ENCODE measurements at places on chromosomes 12 and 14. TPM values are rescaled to one million over a fixed set of nuclear protein-coding genes. Genes with fewer than 3 reads are reported as not detected.

- DNase-seq: no peak
These were observed 15.4 kb upstream of the MIA2 start for GRCh38 chr14:39218171-39218769.

DNA sequence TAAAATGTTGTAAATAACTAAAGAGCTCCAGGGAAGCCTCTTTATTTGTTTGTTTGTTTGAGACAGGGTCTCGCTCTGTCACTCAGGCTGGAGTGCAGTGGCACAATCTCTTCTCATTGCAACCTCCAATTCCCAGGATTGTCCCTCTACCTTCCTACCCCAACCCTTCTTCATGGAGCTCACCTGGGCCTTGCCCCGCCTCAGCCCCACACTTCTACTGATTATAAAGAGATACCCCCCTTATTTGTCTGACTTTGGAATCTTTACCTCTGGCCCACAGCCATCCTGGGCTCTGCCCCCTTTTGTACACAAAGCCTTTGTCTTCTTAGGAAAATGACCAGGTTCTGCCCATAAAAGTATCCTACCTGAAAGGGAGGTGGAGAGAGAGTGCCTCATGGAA is 9.1 kb upstream of the BLTP3B start:
- DNase-seq: no peak

DNA sequence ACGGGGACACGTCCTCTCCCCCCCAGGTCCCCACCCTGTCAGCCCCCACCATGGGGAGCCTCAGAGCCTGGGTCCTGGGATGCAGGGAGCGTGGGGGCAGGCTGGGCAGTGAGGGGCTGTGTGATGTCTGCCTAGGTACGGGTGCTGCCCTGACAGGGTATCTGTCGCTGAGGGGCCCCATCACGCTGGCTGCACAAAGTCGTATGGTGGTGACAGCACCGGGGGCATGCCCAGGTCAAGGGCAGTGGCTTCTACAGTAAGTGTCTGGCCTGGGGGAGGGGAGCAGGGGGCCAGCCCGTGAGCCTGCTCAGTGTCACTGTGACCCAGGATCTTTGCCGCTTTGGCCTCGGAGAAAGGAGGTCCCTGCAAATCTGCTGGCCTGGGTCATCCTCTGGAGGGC is 23.3 kb downstream of the PAPLN start:
- no peak for DNase-seq

DNA sequence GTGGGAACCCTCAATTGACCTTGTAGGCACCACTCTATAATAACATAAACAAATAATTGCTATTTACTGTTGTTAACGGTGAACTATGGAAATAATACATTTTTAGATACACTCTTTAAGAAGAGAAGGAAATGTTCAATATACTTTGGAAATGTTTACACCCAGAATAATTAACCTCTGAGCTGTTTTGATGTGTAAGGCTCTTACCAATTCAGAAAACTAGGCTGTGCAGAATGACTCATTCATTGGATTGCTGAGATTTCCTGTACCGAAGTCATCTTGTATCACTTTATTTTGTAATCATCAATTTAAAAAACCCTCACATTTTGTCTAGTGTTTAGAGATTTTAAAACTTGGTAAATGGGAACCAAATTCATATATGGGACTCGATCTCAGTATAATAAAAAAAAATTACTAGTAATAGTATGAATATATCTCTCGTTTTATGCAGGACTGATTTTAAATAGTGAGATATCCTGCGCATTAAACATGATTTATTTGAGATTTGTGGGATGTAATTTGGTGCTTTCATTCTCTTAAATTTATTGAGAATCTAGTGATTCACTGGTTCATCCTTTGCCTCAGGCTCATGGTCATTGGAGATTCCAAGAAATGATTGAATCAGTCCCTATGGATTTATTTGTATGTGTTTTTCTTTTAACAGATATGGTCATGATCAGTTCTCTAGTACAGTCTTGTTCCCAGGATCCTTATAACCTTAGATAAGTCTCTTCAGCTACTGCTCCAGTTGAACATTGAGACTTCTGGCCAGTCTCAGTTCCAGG is 3.9 kb downstream of the SAMD4A start:
- peak; percentile 90 for DNase-seq

GRCh38 chr12:19398376-19399363 is 40.6 kb upstream of the AEBP2 start:
- DNase-seq: no peak

DNA sequence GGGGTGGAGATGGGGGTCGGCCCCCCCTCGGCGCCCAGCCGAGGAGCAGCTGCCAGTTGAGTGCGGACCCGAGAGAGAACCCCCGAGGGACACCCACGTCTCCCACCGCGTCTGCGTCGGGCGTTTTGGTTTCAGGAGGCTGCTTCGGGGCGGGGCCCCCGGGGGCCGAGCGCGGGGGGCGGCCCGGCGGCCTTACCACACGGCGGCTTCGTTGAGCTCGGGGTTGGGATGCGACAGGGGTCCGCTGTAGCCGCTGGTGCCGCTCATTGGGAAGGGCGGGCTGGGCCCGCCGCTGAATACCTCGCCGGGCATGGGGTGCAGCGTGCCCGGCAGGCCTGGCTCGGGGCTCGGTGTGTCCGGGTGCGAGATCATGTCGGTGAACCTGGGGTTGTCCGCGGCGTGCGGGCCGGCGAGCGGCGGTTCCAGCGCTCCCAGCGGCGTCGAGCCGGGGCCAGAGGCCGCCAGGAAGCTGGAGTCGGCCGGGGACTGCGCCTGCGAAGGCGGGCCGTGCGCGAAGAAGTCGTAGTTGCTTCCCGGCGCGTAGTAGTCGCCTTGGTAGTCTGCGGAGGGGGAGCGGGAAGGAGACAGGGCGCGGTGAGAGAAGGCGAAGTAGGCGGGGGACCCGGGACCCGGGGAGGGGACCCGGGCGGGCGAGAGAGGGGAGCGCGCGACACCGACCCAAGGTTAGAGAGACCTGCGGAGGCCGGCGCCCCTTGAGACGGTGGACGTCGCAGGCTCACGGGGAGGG is 8.5 kb downstream of the LHX5 start:
- no peak for DNase-seq

- DNase-seq: peak; percentile 88
These were observed 29.1 kb upstream of the CDKL1 start for GRCh38 chr14:50425816-50426215.

DNA sequence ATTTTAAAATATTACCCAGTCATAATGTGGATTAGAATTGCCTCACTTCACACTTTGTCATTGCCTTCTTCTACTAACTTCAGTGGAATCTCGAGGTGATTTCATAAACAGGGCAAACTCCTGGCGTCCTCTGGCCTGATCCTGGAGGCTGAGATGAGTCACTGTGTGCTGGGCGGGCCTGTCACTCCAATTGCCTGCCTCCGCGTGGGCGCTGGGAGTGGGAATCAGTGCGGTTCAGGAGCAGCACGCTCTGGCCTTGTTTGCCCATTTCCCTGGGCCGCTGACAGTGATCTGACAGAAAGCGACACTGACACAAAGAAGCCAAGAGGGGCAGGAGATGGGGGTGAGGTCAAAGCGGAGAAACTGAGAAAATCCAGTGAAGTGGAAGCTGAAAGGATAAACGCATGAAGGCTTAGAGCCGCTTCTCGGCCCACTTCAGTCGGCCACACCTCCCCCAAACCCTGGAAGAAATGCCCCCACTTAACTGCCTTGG is 29.7 kb downstream of the LGR5 start:
- peak; percentile 14 for DNase-seq

DNA sequence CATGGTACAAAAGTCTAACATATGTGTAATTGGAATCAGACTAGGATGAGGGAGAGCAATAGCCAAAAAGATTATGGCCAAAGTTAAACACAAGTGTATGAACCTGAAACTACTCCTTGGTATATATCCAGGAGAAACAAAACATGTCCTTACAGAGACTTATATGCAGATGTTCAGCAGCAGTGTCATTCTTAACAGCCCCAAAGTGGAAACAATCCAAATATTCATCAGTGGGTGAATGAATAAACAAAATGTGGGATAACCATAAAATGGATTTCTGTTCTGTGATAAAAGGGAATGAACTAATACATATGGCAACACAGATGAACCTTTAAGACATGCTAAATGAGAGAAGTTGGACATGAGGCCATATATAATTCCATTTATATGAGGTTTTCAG is 30.2 kb downstream of the PWP1 start:
- DNase-seq: no peak

DNA sequence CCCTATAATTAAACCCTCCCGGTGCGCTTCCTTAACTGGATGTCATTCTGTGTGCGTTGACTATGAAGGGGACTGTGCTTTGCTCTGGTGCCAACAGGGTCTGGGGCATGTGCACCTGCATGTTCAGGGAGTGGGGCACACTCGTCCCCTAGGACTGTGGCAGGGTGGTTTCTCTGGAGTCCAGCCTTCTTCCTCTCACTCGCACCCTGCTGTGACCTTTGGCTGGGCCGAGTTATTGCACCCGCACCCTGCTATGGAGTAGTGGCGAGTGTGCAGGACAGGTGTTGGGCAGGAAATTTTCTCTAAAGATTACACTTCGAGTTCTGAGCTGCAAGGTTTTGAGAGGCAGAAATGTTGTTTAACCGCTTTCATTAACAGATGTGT is 138.9 kb downstream of the PLXNC1 start:
- DNase-seq: no peak

DNA sequence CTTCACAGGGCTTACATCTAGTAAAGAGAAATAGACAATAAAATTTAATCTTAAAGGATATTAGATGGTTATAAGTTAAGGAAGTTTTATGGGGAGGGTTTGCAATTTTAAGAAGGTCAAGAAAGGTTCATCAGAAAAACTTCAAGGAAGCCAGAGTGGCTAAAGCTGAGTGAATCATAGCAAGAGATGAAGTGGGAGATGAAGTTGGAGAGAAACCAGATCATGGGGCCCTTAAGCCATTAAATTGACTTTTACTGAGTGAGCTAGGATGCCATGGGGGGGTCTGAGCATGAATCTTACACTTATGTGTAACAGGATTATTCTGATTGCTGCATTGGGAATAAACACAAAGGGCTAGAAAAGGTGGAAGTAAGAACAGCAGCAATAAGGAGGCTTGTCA is 189.2 kb downstream of the LRIG3 start:
- no peak for DNase-seq

DNA sequence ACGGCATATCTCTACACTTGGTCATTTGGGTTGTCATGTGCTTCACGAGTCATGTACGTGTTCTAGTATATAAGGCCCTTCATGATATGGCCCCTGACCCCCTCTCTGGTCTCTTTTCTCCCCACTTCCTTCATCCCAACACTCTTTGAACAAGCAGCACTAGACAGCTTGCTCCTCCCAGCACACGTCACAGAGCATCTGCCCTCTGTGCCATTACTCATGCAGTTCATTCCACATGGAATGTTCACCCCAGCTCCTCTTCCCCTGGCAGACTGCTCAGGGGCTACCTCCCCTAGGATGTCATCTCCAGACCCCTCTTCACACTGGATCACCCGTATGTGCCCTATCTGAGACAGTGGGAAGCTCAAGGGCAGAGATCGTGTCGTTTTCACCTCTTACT is 14.1 kb upstream of the LRP1-AS start:
- DNase-seq: peak; percentile 29

DNA sequence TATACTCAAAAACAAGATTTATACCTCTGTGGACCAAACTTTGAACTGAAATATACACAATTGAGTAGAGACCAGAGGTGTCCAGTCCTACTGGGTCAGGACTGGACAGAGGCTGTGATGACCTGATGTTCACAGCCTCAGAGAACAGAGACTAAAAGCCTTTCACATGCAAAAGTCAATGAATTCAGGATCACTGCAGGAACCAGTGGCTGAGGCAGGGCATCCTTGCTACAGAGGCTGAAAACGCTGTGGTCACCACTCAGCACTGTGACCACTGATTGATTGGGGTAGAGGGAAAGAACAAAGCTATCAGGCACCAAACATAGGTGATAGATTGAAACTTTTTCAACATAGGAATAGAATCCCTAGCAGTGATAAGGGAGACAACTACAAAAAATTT is 25.1 kb downstream of the GRIP1 start:
- DNase-seq: no peak

DNA sequence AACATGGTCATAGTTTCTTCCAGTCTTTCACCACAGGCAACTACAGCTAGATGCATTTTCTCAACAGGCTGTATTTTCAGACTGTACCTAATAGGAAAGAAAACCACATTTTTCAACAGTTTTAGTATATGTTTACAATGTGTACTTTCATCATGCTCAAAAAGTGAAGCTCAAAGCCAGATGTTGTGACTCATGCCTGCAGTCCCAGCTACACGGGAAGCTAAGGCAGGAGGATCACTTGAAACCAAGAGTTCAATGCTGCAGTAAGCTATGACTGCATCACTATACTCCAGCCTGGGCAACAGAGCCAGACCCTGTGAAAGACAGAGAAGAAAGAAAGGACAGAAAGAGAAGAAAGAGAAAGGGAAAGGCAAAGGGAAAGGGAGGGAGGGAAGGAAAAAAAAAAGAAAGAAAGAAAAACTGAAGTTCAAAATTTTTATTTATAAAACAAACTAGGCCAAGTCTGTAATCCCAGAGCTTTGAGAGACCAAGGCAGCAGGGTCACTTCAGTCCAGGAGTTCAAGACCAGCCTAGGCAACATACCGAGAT is 25.5 kb downstream of the GXYLT1 start:
- DNase-seq: peak; percentile 92

- no peak for DNase-seq
These were observed 163.9 kb downstream of the ADGRD1 start for GRCh38 chr12:131117438-131118245.

DNA sequence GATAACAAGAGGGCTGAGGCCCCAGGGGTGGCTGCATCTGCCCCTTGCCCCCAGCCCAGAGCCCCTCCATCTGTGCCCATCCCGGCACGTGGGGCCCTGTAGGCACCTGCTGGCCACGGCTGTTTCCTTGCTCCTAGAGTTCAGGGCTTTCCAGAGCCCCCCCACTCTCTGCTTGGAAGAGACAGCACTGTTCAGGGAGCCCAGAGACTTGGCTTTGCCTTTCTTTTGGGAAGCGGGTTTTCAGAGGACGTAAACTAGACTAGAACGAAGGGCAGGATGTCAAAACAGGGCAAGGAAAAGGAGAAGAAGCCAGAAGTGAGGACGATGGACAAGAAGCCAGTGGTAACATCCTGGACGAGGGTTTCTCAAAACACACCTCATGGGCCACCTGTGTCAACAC is 163.3 kb upstream of the LHX5 start:
- no peak for DNase-seq

GRCh38 chr12:40645361-40645760 is 46.9 kb upstream of the CNTN1 start:
- no peak for DNase-seq

DNA sequence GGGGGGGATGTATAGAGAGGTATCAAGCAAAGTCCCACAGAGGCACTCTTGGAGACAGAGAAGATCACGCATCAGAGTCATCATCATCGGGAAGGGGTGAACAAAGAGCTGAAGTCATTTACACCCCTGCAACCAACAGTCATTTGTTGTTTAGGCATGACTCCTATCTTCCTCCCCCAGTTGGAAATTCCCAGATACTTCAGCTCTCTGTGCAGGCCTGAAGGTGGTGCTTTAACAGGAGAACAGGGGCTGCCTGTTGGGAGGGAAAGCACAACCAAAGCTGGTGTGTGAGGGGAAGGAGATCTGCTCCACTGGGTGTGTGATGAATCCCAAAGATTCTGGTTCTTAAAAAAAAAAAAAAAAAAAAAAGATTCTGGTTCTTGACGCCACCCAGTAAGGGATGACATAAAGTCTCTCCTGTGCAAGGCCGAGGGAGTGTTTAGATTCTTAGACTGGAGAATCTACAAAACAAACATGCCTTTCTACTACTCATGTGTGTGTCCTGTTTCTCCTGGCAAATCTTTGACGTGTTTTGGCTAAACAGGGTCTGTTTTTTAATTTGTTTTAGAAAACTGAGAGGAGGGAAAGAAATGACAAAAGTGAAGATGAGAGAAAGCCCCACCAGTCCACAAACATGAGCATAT is 121.0 kb upstream of the ARHGAP5 start:
- DNase-seq: peak; percentile 66

GRCh38 chr14:52827426-52827825 is 36.0 kb upstream of the GNPNAT1 start:
- no peak for DNase-seq

Gene ALDH1L2
- total RNA-seq: 23.3 TPM
